ENCODE measurements at places on chromosomes 2 and 18.
A peak's percentile ranks its signal among the peaks of the same experiment; 100 is the strongest.

DNA sequence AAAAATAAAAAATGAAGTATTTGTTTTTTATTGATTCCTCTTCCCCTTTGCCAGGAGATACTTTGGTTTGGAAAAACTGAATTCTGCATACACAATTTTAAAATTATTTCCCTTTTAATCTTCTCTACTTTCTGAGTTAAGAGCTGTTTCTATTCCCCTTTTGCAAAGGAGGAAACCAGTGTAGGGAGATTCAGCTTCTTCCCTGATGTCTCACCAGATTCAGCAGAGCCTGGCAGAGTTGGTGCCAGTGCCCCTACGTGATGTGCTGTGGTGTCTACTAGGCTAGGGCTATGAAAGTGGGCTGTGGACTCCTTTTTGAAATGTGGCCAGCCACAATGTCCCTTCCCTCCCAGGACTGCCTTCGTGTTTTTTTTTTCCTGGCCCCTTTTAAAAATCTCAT lies 2.4 kb downstream of the RPE start:
- no peak for DNase-seq

- DNase-seq, result no peak
Measured at GRCh38 chr2:190578158-190579057, 43.9 kb upstream of the NEMP2 start.

GRCh38 chr18:48834413-48835031 lies 116.2 kb downstream of the SMAD7 start:
- peak; percentile 83 for DNase-seq

- DNase-seq, result peak; percentile 33
Measured at GRCh38 chr18:37564711-37565100, 892 bp downstream of the CELF4 start.

- no peak for DNase-seq
Measured at GRCh38 chr2:191878548-191879279, 31.8 kb upstream of the CAVIN2 start.

- DNase-seq, result no peak
Measured at GRCh38 chr2:98896944-98897343, 39.1 kb downstream of the CRACDL start.

DNA sequence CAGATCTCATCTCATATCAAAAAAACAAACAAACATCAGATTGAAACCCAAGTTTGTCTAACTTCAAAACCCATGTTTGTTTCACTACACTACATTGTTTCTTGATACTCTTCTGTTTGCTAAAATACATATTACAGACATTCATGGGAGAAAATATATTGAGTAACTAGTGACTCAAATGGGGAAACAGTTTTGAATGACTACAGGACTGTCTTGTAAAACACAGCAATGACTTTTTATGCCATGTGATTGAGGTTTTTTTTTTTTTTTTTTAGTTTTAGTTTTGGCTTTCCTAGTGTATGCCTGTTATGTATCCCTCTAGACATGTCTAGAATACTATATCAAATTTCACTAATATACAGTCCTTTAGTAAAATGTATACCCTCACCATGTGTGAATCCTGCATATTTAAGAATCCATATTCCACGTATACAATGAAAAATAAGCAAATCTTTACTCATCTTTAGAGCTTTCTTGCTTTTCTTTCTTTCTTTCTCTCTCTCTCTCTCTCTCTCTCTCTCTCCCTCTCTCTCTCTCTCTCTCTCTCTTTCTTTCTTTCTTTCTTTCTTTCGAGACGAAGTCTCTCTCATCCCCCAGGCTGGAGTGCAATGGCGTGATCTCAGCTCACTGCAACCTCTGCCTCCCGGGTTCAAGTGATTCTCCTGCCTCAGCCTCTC lies 46.6 kb upstream of the SERTAD2 start:
- DNase-seq, result no peak

DNA sequence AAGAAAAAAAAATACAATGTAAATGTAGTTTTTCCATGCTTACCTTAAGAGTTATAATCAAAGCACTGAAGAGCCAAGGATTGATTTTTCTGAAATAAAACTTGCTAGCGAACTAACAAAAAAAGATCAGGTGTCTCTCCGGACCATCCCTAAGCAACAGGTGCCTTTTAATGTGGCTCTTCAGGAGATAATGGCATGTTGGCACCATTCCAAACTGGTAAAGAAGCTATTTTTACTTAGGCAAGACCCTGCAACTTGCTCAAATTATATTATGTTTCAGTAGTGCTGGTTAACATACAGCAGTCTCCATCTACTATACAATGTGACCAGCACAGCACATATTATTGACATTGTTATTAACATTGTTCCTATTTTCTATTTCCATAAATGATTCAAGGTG lies 2.3 kb upstream of the GCC2 start:
- no peak for DNase-seq

GRCh38 chr2:162315938-162316337 lies 2.5 kb downstream of the IFIH1 start:
- DNase-seq, result no peak

- DNase-seq, result no peak
Measured at GRCh38 chr2:17355608-17356329, 162.5 kb downstream of the RAD51AP2 start.

Measured in stimulated activated CD8-positive, alpha-beta memory T cell treated with anti-CD3 and anti-CD28 coated beads, Interleukin-4, amount 100 ng/mL, for 48 hours (primary cell).